ENCODE measurements at places on chromosomes 12 and 14.

- no peak for DNase-seq
Observed at GRCh38 chr12:28611115-28611435, 420.8 kb downstream of the CCDC91 start.

GRCh38 chr14:77302926-77303325, 17.8 kb downstream of the POMT2 start:
- DNase-seq, result peak; percentile 66

DNA sequence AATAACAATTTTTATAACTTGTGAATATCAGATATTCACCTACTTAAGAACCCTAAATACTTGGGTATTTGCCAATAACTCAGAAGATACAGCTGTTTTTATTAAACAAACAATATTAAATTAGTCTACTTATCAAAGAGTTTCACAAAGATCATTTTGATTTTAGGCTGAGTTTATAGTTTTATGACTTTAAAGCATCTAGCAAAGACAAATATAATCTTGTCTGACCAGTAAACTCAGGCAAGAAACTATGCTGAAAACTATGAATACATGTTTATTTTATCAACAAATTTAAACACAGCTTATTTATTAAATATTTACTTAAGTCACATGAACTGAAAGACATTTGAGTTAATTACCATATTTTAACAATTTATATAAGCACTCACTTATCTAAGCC, 18.5 kb upstream of the SERPINA1 start:
- no peak for DNase-seq

- no peak for DNase-seq
Observed at GRCh38 chr14:30214461-30215090, 286.9 kb upstream of the PRKD1 start.

DNA sequence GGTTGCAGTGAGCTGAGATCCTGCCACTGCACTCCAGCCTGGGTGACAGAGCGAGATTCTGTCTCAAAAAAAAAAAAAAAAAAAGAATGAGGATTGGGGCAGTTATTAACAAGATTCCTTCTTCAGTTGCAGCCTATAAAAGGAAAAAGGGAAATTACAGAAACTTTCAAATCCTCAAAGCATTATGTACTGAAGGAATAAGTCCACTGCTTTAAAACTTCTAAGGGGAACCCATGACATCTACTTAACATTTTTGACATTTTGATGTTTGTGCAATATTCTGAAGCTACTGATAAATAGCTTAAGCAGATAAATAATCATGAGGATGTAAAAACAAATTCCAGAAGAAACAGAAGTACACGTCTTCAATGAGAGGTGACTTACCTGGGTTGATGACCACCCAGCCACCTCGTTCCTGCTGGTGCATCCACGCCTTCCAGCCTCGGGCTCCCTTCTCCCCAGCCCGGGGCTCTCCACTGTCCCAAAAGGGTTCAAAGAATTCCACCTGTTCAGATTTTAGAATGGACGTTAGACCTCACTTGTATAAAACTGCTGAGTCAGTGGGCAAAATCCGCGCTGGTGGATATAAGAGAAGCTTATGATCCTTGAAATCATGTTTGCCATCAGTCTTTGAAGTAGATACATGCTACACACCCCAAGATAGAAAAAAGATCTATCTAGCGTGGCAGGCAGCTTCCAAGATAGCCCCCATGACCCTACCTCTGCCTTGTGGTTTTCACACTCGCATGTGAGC, 33.7 kb downstream of the NRDE2 start:
- no peak for DNase-seq

GRCh38 chr12:26976687-26977086, 37.5 kb downstream of the TM7SF3 start:
- no peak for DNase-seq

DNA sequence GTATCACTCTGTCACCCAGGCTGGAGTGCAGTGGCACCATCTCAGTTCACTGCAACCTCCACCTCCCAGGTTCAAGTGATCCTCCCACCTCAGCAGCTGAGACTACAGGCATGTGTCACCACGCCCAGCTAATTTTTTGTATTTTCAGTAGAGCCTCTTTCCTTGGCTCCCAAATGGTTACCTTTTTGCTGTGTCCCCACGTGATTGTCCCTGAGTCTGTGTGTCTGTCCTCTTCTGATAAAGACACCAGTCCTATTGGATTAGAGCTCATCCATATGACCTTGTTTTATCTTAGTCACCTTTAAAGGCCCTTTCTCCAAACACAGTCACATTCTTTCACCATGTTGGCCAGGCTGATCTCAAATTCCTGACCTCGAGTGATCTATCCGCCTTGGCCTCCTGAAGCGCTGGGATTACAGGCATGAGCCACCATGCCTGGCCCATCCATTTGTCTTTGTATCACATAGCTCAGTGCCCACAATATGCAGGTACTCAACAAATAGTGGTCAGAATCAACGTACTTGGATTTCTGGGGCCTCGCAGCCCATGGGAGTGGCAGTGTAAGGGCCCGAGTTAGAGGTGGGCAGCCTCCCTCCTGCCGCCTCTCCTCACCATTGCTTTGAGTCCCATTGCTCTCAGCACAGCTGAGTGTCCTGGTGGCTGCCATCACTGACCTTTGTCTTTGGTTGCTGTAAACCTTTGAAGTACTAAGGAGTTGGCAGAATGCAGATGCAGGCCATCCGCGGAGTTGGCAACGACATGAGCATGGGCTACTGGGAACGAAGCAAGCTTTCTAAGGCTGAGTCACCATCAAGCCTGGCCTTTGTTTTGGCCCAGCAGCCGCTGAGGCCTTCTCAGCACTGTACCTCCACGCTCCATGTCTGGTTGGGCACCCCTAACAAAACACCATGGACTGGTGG, 9.3 kb downstream of the TPCN1 start:
- no peak for DNase-seq

DNA sequence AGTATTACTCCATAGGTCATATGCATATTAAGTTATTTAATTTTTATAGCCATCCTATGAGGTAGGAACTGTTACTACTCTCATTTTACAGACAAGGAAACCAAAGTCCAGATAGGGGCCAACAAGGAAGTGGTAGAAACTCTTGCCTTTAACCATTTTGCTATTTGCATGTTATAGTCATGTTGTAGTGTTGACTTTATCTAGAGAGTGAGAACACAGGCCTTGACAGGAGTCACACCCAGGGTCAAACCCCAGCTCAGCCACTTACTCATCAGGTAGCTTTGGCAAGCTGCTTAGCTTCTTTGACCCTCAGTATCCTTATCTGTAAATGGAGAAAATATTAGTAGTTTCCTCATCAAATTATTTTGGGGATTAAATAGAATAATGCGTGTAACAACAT, 156.2 kb downstream of the CAND1 start:
- DNase-seq, result no peak

DNA sequence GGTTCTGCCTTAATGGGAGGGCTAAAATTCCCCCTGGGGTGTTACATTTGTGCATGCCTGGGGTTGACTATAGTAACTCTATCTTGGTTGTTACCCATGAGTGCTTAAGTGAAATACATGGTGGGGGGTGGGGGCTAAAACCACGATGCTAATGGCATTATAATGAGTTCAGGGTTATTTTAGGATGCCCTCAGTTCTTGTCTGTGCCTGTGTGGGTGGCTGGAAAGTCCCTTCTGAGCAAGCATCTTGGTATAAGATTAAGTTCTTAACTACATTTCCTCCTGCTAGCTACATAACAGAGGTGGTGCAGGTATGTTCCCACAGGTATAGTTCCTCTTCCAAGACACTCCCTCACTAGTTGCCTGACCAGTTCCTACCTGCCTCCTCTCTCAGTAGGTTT, 822.3 kb downstream of the LRFN5 start:
- DNase-seq, result no peak

- DNase-seq, result no peak
Observed at GRCh38 chr14:65159281-65160062, 57.2 kb upstream of the MAX start.

- DNase-seq, result no peak
Observed at GRCh38 chr12:51399891-51400290, 8.7 kb upstream of the GALNT6 start.

DNA sequence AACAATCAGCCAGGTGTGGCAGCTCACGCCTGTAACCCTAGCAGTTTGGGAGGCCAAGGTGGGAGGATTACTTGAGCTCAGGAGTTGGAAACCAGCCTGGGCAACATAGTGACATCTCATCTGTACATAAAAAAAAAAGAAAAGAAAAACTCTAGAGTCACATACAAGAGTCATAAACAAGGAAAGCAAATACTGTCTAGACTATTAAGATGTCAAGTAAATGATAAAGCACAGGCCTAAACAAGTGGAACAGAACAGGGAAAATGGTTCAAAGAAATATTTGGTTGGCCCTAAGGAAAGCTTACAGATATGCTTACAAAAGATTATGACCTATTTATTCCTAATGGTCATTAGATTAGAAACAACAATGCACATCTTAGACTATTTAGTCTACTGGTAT, 12.3 kb downstream of the CDK17 start:
- no peak for DNase-seq

DNA sequence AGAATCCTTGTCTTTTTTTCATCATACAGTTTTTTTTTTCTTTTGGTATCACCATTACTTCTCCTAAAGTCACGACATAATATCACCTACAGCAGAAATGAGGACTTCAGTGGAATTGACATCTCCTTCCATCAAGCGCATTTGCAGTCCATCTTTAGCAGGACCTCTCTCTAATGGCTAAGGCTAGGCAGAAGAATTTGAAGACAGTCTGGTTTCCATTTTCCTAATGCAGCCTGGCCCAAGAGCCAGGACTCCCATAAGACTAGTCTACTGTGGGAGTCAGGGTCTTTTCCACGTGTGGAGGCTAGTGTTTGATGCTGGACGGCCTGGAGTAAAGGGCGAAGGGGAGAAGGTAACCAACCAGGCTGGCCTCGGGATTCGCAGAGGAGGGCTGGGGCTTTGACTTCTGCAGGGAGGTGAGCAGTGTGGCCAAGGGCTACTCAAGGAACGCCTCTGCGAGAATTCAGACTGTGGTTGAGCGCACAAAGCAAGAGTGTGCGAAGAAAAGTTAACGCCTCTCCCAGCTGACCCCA, 769 bp upstream of the ZNF740 start:
- DNase-seq, result no peak

GRCh38 chr14:91373591-91374254, 43.9 kb downstream of the CCDC88C start:
- DNase-seq, result no peak

GRCh38 chr14:60723907-60724618, at the start of gene SIX4:
TSS of gene SIX4 (minus strand) at chr14:60724351. CDS start at chr14:60724074, 277 bp downstream.
- DNase-seq, result no peak

GRCh38 chr12:63802012-63802608, 22.4 kb downstream of the RXYLT1 start:
- DNase-seq, result peak; percentile 37

DNA sequence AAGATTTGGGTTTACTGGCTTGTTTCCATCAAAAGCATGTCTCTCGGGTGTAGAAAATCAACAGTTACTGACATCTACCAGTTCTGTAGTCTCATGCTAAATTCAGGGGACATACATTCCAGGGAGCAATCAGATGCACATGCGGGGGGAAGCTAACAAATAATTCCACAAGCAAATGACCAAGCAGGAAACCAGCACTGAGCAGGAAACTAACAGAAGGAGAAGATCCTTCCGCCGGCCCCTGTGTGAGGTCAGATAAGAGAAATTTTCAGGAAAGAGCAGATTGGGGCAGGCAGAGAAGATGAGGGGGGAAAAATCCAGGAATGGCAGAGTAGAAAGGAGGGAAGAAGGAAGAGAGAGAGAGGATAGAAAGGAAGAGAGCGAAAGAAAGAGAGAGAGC, 127.6 kb upstream of the TMCC3 start:
- no peak for DNase-seq

DNA sequence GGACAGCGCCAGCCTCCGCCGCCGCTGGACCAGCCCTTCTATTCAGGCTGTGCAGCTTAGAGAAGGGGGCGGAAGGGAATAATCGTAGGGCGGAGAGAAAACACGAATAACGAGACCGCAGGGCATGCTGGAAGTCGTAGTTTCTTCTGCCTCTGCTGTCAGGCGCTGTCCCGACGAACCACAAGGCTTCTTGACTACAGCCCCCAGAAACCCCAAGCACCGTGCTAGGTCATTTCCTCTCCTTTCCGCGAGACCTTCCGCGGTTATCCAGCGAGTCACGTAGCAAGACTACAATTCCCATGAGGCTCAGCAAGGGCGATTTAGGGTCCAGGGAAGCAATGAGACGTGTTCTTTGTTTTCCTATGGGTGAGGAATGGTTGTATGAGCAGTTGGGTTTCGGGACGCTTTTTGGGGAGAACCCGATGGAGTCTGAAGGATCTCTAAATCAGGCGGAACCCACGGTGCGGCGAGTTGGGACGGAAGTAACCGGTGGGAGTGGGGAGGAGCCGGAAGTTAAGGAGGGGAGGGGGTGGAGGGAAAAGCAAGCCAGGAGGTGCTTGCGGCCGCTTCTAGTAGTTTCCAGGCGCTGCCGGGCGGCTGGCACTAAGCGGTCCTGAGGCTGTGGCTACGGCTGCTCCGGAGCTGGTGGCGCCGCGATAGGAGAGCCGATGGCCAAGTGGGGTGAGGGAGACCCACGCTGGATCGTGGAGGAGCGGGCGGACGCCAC, at the start of the genes AHSA1 and VIPAS39:
Gene AHSA1 (plus strand): TSS at position 572 of the 727 bp plus-strand sequence. CDS start 97 bp downstream, at position 669.
Gene VIPAS39 (minus strand): TSS at position 80 of the 727 bp plus-strand sequence. CDS start 3,499 bp downstream, outside the sequence.
- peak; percentile 98 for DNase-seq

GRCh38 chr14:100372357-100373048, 49.4 kb downstream of the SLC25A47 start:
- no peak for DNase-seq

DNA sequence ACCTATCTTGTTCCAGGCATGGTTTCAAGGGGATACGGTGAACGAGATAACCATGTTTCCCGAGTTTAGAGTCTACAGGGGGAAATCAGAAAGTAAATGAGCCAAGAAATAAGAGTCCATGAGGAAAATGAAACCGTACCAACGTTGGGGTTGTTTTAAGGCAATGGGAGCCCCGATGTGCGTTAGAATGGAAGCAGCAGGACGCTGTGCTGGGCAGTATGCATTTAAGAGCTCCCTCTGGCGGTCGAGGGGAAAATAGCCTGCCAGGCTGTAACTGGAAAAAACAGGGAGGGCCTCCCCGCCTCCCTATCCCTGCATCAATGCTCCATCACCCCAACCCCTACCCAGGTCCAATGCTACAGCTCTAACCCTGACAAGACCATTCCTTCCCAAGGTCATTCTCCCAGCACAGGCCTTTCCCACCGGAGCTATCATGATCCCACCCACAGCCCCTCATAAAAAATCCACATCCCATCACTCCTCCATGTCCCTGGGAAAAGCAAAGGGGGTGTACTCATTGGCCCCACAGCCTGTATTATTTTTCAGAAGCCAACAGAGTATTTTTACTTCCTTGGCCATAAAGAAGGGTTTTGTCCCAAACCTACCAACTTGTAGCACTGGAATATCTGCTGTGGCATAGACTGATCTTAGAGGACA, 226.3 kb upstream of the NOS1 start:
- DNase-seq, result peak; percentile 23

GRCh38 chr14:101873076-101873825, 91.1 kb upstream of the DYNC1H1 start:
- no peak for DNase-seq

DNA sequence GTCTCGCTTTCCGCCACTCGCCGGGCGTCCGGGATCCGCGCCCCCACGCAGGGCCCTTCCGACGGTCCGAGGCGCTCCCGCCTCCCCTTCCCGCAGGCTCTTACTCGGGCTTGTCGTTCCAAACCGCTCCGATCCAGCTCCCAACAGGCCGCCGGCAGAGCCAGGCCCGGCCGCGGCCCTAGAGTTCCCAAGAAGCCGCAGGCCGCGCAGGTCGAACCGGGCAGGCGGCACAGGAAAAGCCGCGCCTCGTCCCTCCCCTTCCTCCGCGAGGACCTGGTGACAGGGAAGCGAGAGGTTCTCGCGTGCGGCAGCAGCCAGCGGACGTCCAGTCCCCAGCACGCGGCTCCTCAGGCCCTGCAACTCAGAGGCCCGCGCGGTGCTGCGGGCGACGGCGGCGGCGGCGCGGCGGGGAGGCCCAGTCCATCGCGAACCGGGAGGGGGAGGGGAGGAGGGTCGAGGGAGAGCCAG, 272 bp downstream of the HECTD1 start:
- no peak for DNase-seq

Measured in hematopoietic multipotent progenitor cell treated with erythropoietin and hydrocortisone succinate and interleukin-3 and kit ligand, for 17 days (in vitro differentiated cells).